GM23338 (cell line): ENCODE measurements at places on chromosomes 2 and 18. TPM values are rescaled to one million over a fixed set of nuclear protein-coding genes. Genes with fewer than 3 reads are reported as not detected.

Gene ALKAL2
- 4.5 and 6.4 TPM in 2 replicates for total RNA-seq

Gene CIDEA
- not detected in 2 replicates for total RNA-seq

Gene HRH4
- total RNA-seq, result 0.17 TPM in 1 of 2 replicates, not detected in the other

Gene PMAIP1
- 151 and 156 TPM in 2 replicates for total RNA-seq

Gene AQP12B
- total RNA-seq, result not detected in 2 replicates

Gene SMAD2
- 87.1 and 90.7 TPM in 2 replicates for total RNA-seq

Gene NTSR2
- 0.10 TPM in 1 of 2 replicates, not detected in the other for total RNA-seq

Gene HTRA2
- 17.2 and 19.7 TPM in 2 replicates for total RNA-seq

Gene EVX2
- 0.03 and 0.04 TPM in 2 replicates for total RNA-seq

Gene CPLX4
- total RNA-seq, result not detected in 2 replicates

Gene TMEM247
- total RNA-seq, result not detected in 2 replicates

Gene CPO
- total RNA-seq, result 0.94 TPM in 1 of 2 replicates, not detected in the other

Gene VAMP5
- total RNA-seq, result 0.87 and 2.6 TPM in 2 replicates

Gene SLC30A3
- total RNA-seq, result 5.1 and 8.3 TPM in 2 replicates

Gene LHCGR
- 0.12 and 0.45 TPM in 2 replicates for total RNA-seq

Gene KATNAL2
- total RNA-seq, result 7.7 and 11.8 TPM in 2 replicates

Gene IL36G
- total RNA-seq, result 0.70 TPM in 1 of 2 replicates, not detected in the other

Gene FIGN
- total RNA-seq, result 13.2 and 17.2 TPM in 2 replicates

Gene SIX3
- total RNA-seq, result 0.28 TPM in 1 of 2 replicates, not detected in the other

Gene IL36B
- not detected in 2 replicates for total RNA-seq

Gene CROCC2
- not detected in 2 replicates for total RNA-seq

Gene GAREM2
- 20.8 and 23.8 TPM in 2 replicates for total RNA-seq

Gene TLX2
- 0.21 TPM in 1 of 2 replicates, not detected in the other for total RNA-seq

Gene SERPINB5
- total RNA-seq, result not detected in 2 replicates

Gene LINC00305
- total RNA-seq, result not detected in 2 replicates

Gene SPATA3
- not detected in 2 replicates for total RNA-seq

Gene FEV
- not detected in 2 replicates for total RNA-seq

Gene BOLL
- 0.04 TPM in 1 of 2 replicates, not detected in the other for total RNA-seq

Gene CHRNG
- total RNA-seq, result not detected in 2 replicates

Gene DBI
- 171 and 266 TPM in 2 replicates for total RNA-seq

Gene MC4R
- not detected in 2 replicates for total RNA-seq

Gene CD207
- not detected in 2 replicates for total RNA-seq

Gene GPD2
- total RNA-seq, result 67.4 and 83.2 TPM in 2 replicates

Gene ITSN2
- total RNA-seq, result 14.0 and 17.1 TPM in 2 replicates

Gene MARCHF4
- total RNA-seq, result 1.1 and 1.2 TPM in 2 replicates

Gene GALNT13
- 5.2 and 7.5 TPM in 2 replicates for total RNA-seq

Gene CFAP221
- total RNA-seq, result 0.23 and 0.42 TPM in 2 replicates

Gene REG3A
- not detected in 2 replicates for total RNA-seq

Gene ALLC
- not detected in 2 replicates for total RNA-seq

Gene UGT1A5
- not detected in 2 replicates for total RNA-seq

Gene GCG
- not detected in 2 replicates for total RNA-seq

Gene KIF5C
- 46.5 and 49.1 TPM in 2 replicates for total RNA-seq

Gene ALPP
- total RNA-seq, result 0.28 and 0.31 TPM in 2 replicates

Gene KIF1A
- total RNA-seq, result 183 and 214 TPM in 2 replicates

Gene IL1RL1
- not detected in 2 replicates for total RNA-seq

Gene SCN3A
- total RNA-seq, result 0.66 TPM in 1 of 2 replicates, not detected in the other

Gene HOXD1
- 0.39 TPM in 1 of 2 replicates, not detected in the other for total RNA-seq

Gene SCTR
- total RNA-seq, result not detected in 2 replicates

Gene MAP3K2
- 23.5 and 24.7 TPM in 2 replicates for total RNA-seq

Gene PPP1CB
- 118 and 146 TPM in 2 replicates for total RNA-seq

Gene SPP2
- total RNA-seq, result not detected in 2 replicates

Gene ODC1
- total RNA-seq, result 70.3 and 85.5 TPM in 2 replicates

Gene HNMT
- 3.4 and 5.7 TPM in 2 replicates for total RNA-seq

Gene LYG1
- 0.35 TPM in 1 of 2 replicates, not detected in the other for total RNA-seq

Gene PCARE
- total RNA-seq, result not detected in 2 replicates

Gene ABCG5
- total RNA-seq, result not detected in 2 replicates
